ENCODE measurements at places on chromosomes 1 and 21. TPM values are rescaled to one million over a fixed set of nuclear protein-coding genes. Genes with fewer than 3 reads are reported as not detected.

DNA sequence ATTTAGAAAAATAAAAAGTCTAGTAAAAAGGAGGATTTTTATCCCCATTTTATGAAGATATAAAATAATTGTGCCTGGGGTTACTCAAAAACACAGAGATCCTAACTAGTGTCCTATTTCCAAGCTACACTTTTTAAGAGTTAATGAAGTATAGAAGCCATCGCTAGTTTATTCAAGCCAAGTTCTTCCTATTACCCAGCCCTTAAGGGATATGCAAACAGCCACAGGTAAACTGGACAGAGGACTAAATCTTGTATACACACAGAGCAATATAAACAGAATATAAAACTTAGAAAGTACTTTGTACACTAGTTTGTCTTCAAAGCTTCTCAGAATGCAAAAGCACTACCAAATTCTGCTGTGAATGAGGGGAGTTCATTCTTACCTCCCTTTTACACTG is 111.1 kb downstream of the RERE start:
- DNase-seq = no peak

GRCh38 chr1:10768552-10768951 is 27.9 kb downstream of the CASZ1 start:
- DNase-seq = no peak

DNA sequence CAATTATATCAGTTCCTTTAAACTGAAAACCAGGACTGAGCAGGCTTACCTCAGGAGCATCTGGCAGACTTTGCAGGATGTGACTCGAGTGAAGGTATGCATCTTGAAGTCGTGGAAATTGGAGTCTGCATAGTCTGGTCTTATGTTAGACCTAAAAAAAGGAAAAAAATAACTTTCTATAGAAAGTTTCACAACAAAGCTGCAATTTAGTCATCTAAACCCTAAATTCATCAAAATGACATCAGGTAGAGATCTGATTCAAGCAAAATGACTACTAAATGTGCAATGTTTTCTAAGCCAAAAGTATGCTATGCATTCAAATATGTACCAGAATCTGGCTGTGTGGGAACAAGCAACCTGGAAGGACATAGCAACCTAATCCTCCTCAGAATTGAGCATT is 260.1 kb downstream of the VAV3 start:
- DNase-seq = no peak

MPL gene
- total RNA-seq = not detected

DNA sequence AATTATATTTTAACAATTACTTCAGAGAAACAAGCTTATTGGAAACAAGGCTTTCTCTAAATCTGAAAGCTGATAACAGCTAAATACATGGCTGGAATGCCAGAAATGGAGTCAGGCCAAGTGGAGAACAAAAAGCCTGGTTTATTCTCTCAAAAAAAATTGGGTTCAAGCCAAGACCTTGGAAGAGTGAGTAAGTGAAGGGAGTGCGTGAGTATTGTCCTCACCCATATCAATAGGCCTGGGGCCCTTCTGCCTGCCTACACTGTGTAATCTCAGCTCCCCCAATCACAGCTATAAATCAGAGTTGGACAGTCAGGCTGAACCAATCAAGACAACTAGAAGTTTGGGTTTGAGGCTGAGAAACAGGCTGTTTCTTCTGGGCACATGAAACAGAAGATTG is 7.4 kb downstream of the KYAT3 start:
- no peak for DNase-seq

PROK1 gene
- not detected for total RNA-seq

DNA sequence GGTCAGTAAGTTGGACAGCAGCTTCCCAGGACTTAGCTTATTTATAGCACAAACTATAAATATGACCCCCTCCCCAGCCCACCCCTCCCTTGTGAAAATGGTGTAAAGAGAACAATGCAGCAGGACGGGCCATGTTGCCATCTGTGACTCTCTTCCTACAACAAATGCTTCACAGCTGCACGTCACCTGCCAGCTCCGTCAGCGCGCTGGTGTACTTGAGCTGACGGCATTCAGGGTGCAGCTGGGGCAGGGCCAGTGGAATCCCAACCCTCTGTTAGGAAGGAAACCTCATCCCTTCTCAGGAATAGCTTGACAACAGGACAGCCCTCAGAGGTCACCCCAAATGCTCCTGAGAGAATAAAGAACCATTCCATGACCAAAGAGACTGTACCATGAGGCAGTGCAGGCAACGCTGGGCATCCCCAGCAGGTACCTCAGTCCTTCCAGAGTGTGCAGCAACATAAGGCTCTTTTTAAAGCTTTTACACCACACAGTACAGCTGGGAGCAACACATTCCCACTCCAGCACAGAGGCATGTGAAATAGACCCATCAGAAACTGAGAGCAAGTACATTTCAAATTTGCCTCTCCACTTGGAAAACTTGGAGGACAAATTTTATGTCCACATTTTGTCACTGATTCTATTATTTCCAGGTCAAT is 85.0 kb downstream of the ATP1A1 start:
- DNase-seq = no peak

DMBX1 gene
- total RNA-seq = 0.30 TPM

CSMD2 gene
- total RNA-seq = not detected

- DNase-seq = no peak
Measured at GRCh38 chr1:193356249-193356648, 169.8 kb upstream of the B3GALT2 start.

DNA sequence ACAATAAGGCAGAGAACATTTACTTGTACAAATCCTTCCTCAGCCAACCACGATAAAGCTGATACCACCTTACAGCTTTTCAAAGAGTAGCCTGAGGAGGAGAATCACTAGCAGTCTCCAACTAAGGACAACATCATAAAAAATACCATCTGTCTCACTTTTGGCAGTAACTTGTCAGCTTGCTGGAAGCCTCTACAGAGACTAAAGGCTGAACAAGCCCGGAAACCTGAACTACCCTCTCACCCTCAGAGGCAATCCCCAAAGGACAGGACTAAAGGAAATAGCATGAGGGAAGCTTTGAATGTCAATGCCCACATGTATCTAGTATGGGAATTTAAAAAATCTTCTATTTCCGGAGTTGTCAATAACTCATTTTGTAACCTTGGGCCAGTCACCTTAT is 10.6 kb downstream of the SRSF4 start:
- no peak for DNase-seq

CNR2 gene
- total RNA-seq = 0.08 TPM

- no peak for DNase-seq
Measured at GRCh38 chr1:237241038-237241437, 199.1 kb downstream of the RYR2 start.

MYOC gene
- not detected for total RNA-seq

DNA sequence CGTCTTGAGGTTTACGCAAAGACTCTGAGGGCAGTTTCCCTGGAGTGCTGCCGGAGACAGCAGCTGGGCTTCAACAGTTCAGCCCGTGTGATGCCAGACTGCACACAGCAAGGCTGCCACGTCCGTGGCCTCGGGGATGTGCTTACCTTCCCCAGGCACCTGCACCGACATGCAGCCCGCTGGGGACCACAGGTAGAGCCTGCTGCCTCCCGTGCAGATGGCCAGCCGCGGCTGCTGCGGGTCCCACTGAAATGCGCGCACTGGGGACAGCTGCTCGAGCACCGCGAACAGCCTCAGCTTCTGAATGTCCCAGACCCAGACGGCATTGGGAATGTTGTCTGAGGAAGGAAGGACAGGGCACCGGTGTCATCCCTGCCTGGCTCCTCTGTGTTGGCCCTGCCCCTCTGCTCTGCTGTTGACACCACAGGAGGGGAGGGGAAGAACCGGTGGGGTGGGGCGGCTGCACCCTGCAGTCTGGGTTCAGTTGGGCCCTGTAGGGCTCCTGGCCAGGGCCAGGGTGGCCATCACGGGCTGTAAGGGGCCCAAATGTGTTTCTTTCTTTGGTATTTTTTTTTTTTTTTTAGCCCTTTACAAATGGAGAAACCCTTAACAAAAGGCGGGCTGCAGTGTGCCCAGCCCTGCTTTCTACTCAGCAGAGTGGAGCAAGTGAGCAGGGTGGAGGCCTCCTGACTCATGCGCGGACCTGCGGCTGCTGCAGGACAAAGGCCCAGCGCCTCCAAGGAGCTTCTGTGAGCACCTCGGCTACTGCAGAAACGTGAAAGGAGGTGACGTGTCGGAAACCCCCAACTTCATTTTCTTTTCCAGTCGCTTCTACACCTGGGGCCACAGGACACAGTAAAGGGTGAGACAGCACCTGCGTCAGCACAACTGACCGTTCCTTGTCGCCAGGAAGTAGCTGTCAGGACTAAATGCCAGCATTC is 6.8 kb downstream of the TPRG1L start:
- DNase-seq = no peak

PRDM16 gene
- 0.20 TPM for total RNA-seq

OR10R2 gene
- total RNA-seq = not detected

- DNase-seq = peak; percentile 99
Measured at GRCh38 chr1:113811888-113812660, at the start of gene RSBN1. TSS of gene RSBN1 (minus strand) at chr1:113812476. CDS start at chr1:113812412, 64 bp downstream.

DNA sequence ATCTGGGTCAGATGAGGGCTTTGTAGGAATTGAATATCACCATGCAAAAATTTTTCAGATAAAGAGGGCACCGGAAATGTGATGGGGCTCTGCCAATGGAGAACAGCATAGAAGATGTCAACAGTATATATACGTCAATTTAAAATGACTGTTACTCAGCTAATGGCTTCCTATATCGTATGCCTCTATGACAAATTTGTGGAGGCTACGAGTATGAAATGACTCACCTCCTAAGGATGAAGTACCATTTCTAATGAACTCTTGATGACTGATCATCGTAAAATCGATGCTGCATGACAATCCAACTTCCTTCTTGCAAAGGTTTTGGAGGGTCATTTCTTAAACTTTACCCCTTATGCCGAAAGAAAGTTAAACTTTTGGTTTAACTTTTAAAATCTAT is 450.3 kb upstream of the ZP4 start:
- DNase-seq = no peak

GRCh38 chr1:83033682-83034081 is 965.2 kb downstream of the TTLL7 start:
- DNase-seq = no peak

WASF2 gene
- 150 TPM for total RNA-seq

DNA sequence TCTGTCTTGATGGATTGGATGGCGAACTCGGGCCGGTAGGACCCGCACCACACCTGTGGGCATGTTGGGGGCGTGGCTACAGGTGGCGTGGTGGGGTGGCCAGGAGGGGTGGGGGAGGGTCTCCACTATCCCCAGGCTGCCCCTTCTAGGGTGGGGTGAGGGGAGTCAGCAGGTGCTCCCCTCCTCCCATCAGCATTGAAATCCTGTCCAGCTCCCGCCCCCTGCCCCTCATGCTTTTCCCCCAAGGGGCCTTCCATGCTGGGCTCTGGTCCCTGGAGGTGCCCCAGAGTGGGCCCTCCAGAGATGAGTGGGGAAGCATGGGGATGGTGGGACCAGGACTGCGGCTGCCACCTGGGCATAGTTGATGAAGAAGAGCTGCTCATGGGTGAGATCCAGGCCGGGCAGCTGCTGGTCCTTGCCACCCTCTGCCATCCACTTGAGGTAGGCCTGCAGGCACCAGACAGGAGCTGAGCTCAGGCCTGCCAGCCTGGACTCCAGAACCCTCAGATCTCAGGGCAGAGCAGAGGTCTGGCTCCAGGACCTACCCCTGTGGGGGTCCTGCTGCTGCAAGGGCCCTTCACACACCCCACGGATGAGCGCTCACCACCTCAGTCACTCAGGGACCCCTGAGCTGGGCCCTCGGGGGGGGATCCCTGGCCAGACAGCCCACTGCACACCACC is 5.1 kb downstream of the PRXL2B start:
- DNase-seq = no peak

DNA sequence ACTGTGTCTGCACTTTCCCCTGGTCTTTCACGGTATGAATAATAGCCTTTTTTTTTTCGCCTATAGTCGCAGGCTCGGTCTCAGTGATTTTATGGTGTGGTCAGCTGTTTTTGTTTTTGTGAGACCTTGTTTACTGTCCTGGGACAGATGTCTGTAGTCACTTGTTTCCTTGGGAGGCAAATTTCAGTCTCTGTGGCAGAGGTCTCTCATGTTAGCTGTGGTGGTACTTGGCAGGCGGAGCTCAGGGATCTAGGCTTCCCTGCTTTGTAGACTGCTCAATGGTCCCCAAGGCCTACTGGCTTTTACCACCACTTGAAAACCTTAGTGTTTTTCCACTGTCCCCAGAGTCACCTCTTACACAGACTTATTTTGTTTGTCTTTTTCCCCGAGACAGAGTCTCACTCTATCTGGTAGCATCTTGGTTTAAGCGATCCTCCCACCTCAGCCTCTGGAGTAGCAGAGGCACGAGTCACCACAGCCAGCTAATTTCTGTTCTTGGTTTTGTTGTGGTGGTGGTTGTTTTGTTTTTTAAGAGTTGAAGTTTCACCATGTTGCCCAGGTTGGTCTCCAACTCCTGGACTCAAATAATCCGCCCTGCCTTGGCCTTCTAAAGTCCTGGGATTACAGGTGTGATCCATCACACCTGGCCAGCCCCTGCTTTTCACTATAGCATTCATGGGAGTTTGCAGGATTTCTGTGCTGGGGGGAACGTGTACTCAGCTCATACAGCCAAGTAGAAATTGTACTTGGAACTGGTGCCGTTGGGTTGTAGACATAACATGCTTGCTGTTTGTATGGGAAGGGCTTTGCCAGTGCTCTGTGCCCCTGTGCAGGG is 10.3 kb downstream of the RNU1-2 start:
- DNase-seq = no peak

- DNase-seq = no peak
Measured at GRCh38 chr21:15054089-15054488, 10.7 kb downstream of the NRIP1 start.

EPHA8 gene
- total RNA-seq = not detected

Measured in activated CD4-positive, alpha-beta memory T cell treated with anti-CD3 and anti-CD28 coated beads, Interleukin-2, amount 10 ng/mL, durations not matched to agents 7 days and 5 days (primary cell).